ENCODE measurements at places on chromosomes 7 and 10. TPM values are rescaled to one million over a fixed set of nuclear protein-coding genes. Genes with fewer than 3 reads are reported as not detected.

DNA sequence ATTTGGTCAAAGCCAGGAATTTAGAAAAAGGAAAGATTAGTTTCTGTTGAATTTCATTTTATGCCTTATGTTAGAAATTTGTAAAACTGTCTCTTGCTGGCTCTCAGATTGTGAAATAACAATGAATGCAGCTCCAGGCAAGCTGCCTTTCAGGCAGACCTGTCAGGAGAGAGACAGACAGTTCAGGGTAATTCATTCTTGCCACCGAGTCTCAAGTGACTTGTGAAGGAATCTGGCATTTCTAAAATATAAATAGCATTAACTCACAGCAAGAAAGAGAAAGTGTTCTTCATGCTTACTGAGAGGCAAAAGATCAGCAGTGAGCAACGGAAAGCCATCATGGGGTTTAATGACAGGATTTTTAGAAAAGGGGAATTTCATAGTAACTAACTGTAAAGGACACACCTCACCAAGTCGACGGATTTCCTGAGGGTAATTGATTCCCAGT, 442.3 kb upstream of the AKR1E2 start:
- DNase-seq = no peak

Gene FKBP6
- not detected for total RNA-seq

Gene PRSS37
- not detected for total RNA-seq

- DNase-seq = no peak
Observed at GRCh38 chr7:158422196-158422886, 165.3 kb downstream of the PTPRN2 start.

Gene MET
- 14.3 TPM for total RNA-seq

Data from Right ventricle myocardium superior (tissue), 1 donor.